ENCODE measurements at places on chromosomes 4 and X.

GRCh38 chrX:21800344-21800770, 39.1 kb upstream of the MBTPS2 start:
- H3K4me3 ChIP-seq, result no peak overlapping the region
- H3K27ac ChIP-seq, result no peak overlapping the region
- no peaks in the 10 kb centered on the region for H3K36me3 ChIP-seq
- no peak for DNase-seq
- no peaks in the 10 kb centered on the region for H3K4me1 ChIP-seq
- no peaks in the 10 kb centered on the region for H3K27me3 ChIP-seq

GRCh38 chrX:13428053-13428786, 108.4 kb upstream of the ATXN3L start:
- no peaks in the 10 kb centered on the region for H3K36me3 ChIP-seq
- peak overlapping the region; percentile 38 for H3K27ac ChIP-seq
- no peak overlapping the region for H3K4me3 ChIP-seq
- H3K4me1 ChIP-seq, result no peaks in the 10 kb centered on the region
- DNase-seq, result no peak

GRCh38 chr4:107757283-107757682, 37.2 kb upstream of the PAPSS1 start:
- H3K36me3 ChIP-seq, result no peaks in the 10 kb centered on the region
- no peak overlapping the region for H3K4me3 ChIP-seq
- no peak overlapping the region for H3K27ac ChIP-seq
- H3K27me3 ChIP-seq, result no peaks in the 10 kb centered on the region
- no peaks in the 10 kb centered on the region for H3K4me1 ChIP-seq

DNA sequence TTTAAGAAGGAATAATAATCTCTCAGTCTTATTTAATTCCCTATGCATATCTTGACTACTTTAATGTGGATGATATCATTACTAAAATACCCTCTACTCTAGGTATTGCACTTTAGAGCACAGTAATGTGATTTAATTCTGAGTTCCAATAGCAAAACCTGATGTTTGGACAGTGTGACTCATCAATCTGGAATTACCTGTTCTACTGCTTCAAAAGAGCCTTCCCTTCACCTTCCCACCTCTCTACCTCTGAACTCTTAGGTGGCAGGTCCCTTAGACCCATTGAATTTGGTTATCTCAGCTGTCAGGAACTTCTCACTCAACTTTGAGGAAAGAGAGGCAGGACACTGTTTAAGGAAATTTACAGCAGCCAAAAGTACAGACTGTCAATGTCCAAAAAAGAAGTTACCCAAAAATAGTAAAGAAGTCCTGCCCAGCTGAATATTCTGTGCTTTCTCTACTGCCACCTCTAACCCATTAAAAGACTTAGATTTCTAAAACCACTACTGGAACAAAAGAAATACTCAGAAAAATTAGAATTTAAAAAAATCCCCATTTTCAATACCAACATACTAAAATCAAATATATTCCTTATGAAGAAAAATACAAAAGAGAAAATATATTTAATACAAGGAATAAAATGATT, 123.1 kb upstream of the GPM6A start:
- H3K36me3 ChIP-seq, result no peaks in the 10 kb centered on the region
- no peak for DNase-seq
- no peak overlapping the region for H3K4me3 ChIP-seq

GRCh38 chrX:51694254-51694653, 11.6 kb upstream of the CENPVL2 start:
- no peak for DNase-seq
- H3K27me3 ChIP-seq, result no peaks in the 10 kb centered on the region
- no peak overlapping the region for H3K4me3 ChIP-seq
- no peaks in the 10 kb centered on the region for H3K4me1 ChIP-seq

GRCh38 chrX:153765138-153766079, 1.4 kb downstream of the PLXNB3 start:
- H3K4me1 ChIP-seq, result no peaks in the 10 kb centered on the region
- H3K27ac ChIP-seq, result peak overlapping the region; percentile 66
- H3K4me3 ChIP-seq, result no peak overlapping the region
- DNase-seq, result no peak
- H3K36me3 ChIP-seq, result no peaks in the 10 kb centered on the region

- DNase-seq, result no peak
- no peaks in the 10 kb centered on the region for H3K36me3 ChIP-seq
- H3K27me3 ChIP-seq, result no peaks in the 10 kb centered on the region
- H3K27ac ChIP-seq, result peak overlapping the region; percentile 76
These were observed 35.9 kb upstream of the PPM1K start for GRCh38 chr4:88320224-88320779.

- no peak overlapping the region for H3K4me3 ChIP-seq
- H3K36me3 ChIP-seq, result no peaks in the 10 kb centered on the region
- H3K27ac ChIP-seq, result no peak overlapping the region
- no peak for DNase-seq
These were observed 68.3 kb downstream of the SPIN4 start for GRCh38 chrX:63282828-63283227.

DNA sequence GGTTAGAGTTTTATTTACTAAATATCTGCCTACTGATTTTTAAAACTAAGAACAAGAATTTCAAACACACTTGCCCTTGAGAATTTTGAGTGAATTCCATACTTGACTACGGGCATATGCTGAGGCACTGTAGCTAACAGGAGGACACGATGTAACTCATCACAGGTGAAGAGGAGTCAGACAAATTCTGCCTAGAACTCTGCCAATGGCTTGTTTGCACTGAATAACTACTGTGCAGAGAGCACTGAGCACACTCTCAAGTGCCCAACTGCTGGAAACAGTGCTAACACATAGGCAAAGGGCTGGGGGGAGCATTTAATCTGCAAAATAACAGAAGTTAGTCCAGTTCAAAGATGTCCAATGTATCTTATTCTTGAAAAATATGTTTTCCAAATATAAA, 104.4 kb downstream of the WDFY3 start:
- no peaks in the 10 kb centered on the region for H3K36me3 ChIP-seq
- no peak for DNase-seq

DNA sequence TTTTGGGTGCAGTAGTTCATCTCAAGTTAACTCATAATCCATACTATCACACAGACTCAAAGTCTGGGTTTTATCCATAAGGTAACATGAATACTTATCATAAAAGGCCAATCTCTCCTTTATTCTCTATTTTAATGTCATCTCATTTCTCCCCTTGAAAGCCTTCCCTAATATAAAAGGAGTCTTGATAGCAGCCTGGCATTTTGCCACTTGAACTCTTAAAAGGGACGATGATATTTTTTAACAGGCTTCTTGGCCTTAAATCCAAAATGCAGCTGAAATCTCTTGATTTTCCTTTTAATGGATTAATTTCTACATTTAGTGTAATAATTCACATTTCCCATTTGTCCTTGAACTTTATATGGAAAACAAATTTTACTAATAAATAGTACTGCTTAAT, 8.4 kb upstream of the JCHAIN start:
- no peaks in the 10 kb centered on the region for H3K4me1 ChIP-seq
- H3K27me3 ChIP-seq, result no peaks in the 10 kb centered on the region
- no peak overlapping the region for H3K27ac ChIP-seq
- H3K36me3 ChIP-seq, result no peaks in the 10 kb centered on the region

DNA sequence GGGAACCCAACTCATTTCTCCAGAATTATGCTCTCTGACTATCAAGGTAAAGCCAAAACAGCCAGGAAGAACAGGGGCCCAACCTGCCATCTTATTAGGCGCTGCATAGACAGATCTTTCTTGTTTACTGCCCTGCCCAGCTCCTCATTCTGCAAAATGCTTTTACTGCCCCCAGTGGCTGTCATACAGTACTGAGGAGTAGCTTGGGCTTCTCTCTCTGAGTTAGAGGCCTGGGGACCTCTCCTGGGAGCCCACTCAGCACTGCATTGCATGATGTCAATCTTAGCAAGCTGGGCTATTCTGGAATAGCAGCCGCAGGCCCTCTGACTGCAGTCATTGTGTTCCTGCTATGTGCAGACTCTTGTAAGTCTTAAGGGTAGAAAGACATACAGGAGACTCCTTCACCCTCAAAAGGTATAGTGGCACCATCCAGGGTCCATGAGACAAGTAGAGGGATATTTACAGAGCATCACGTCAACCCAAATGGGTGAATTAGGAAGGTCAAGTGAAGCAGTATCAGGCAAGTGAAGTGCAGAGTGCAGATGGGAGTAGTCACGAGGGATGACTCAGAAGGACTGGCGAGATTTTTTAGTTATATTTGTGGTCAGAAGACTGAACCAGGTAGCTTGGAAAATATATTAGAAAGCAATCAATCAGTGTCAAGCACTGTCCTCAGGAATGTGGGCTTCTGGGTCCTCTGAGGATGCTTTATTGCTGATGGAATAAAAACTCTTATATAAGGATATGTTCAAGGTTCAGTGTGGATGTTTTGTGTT, 294.1 kb upstream of the SFRP2 start:
- H3K4me3 ChIP-seq, result no peak overlapping the region
- H3K27me3 ChIP-seq, result no peaks in the 10 kb centered on the region

GRCh38 chrX:1242891-1243402, 25.7 kb upstream of the CSF2RA start:
- H3K27me3 ChIP-seq, result no peaks in the 10 kb centered on the region
- H3K4me1 ChIP-seq, result no peaks in the 10 kb centered on the region
- peak overlapping the region; percentile 25 for H3K27ac ChIP-seq
- no peak overlapping the region for H3K4me3 ChIP-seq
- no peak for DNase-seq

GRCh38 chr4:10107111-10108091, 9.2 kb downstream of the WDR1 start:
- H3K4me1 ChIP-seq, result peaks cover 21% of the 10 kb centered on the region
- DNase-seq, result no peak
- H3K27ac ChIP-seq, result peak overlapping the region; percentile 83
- H3K36me3 ChIP-seq, result no peaks in the 10 kb centered on the region
- peak overlapping the region; percentile 53 for H3K4me3 ChIP-seq
- no peaks in the 10 kb centered on the region for H3K27me3 ChIP-seq

- H3K27ac ChIP-seq, result no peak overlapping the region
- no peak overlapping the region for H3K4me3 ChIP-seq
- H3K36me3 ChIP-seq, result no peaks in the 10 kb centered on the region
These were observed 13.2 kb downstream of the MTTP start for GRCh38 chr4:99587803-99588202.

Data from breast epithelium (tissue), 4 donors.